ENCODE measurements at places on chromosomes 2 and 18. TPM values are rescaled to one million over a fixed set of nuclear protein-coding genes. Genes with fewer than 3 reads are reported as not detected.

The ZNF385B gene
- total RNA-seq, result 28.9 TPM

DNA sequence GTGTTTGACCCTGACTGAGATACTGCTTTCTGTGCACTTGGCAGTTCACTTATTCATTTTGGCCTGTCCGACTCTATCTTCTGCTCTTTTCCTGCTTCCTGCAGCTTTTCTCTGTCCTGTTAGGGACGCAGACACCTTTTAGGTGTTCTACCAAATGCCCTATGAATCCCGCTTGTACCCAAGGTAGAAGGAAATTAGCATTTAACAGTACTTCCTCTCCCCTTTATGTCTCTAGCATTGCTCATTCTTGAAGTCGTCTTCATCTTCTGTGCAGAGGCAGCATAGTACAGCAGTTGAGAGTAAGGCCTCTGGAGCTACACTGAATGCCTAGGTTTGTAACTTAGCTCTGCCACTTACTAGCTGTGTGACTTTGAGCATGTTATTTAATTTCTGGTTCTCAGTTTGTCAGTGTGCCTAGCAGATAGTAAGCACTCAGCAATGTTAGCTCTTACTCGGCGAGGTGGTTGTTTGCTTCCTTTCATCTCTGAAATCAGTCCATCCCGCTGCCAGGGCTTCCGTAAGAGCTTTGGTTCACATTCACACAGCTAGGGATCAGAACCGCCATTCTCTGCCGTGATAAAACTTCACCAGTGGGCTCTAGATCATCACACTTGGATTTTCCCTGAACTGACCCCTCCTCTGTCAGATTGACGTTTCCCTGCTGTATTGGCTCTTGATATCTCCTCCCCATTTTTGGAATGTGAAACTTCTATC lies 1.4 kb downstream of the CCT7 start:
- no peak for DNase-seq
- H3K27me3 ChIP-seq, result no peaks in the 10 kb centered on the region
- H3K4me1 ChIP-seq, result peaks cover 41% of the 10 kb centered on the region
- no peak overlapping the region for H3K27ac ChIP-seq
- H3K4me3 ChIP-seq, result peak overlapping the region; percentile 95
- H3K36me3 ChIP-seq, result no peaks in the 10 kb centered on the region

The ZC3H8 gene
- 6.5 TPM for total RNA-seq

GRCh38 chr2:231614559-231615057 lies 21.9 kb downstream of the TEX44 start:
- H3K4me1 ChIP-seq, result peaks cover 38% of the 10 kb centered on the region
- peak overlapping the region; percentile 99 for H3K27ac ChIP-seq
- peak overlapping the region; percentile 36 for H3K4me3 ChIP-seq

The GAL3ST2 gene
- 0.59 TPM for total RNA-seq

- no peak for DNase-seq
- H3K36me3 ChIP-seq, result no peaks in the 10 kb centered on the region
- no peaks in the 10 kb centered on the region for H3K27me3 ChIP-seq
- no peak overlapping the region for H3K27ac ChIP-seq
- H3K4me3 ChIP-seq, result no peak overlapping the region
These were observed 41.8 kb downstream of the CIB4 start for GRCh38 chr2:26599387-26599786.

- H3K36me3 ChIP-seq, result no peaks in the 10 kb centered on the region
- H3K4me1 ChIP-seq, result no peaks in the 10 kb centered on the region
- no peaks in the 10 kb centered on the region for H3K27me3 ChIP-seq
- DNase-seq, result no peak
- H3K4me3 ChIP-seq, result no peak overlapping the region
These were observed 1229.1 kb upstream of the ACVR2A start for GRCh38 chr2:146615778-146616177.

DNA sequence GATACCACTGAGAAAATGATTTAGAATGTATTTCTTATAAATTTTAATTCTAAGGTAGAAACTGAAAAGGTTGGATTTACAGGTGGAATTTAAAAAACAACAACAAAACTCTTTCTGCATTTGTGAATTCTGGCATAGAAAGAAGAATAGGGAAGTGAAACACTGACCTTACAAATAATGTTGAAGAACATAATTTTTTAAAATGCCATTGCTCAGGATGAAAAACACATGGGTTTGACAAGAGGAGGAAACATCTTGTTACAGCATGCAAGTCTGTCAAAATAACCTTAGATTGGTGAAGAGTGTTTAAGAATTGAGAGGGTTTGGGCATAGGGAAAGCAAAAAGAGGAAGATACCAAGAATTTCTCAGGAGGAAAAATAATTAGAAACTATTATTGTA lies 184.3 kb downstream of the UBE2E3 start:
- H3K4me3 ChIP-seq, result no peak overlapping the region
- no peak overlapping the region for H3K27ac ChIP-seq
- no peaks in the 10 kb centered on the region for H3K27me3 ChIP-seq
- no peaks in the 10 kb centered on the region for H3K36me3 ChIP-seq

DNA sequence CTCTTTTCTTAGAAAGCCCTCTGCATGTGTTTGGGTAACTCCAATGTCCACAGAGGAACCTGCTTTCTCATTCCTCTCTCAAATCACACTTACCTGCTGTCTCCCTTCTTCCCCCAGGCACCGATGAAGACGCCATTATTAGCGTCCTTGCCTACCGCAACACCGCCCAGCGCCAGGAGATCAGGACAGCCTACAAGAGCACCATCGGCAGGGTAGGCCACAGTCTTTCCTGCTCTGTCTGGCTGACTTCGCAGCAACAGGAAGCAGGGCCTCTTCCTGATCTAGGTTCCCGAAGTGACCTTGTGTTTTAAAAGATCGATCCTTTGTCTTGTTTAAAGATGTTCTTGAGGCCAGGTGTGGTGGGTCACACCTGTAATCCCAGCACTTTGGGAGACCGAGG lies 25.0 kb upstream of the GMCL1 start:
- H3K4me3 ChIP-seq, result no peak overlapping the region
- no peaks in the 10 kb centered on the region for H3K27me3 ChIP-seq
- no peak for DNase-seq
- H3K27ac ChIP-seq, result no peak overlapping the region
- H3K36me3 ChIP-seq, result peaks cover 18% of the 10 kb centered on the region

GRCh38 chr2:37544591-37545031 lies 126.8 kb downstream of the CDC42EP3 start:
- no peak for DNase-seq
- H3K27ac ChIP-seq, result no peak overlapping the region
- H3K27me3 ChIP-seq, result no peaks in the 10 kb centered on the region
- H3K36me3 ChIP-seq, result no peaks in the 10 kb centered on the region

DNA sequence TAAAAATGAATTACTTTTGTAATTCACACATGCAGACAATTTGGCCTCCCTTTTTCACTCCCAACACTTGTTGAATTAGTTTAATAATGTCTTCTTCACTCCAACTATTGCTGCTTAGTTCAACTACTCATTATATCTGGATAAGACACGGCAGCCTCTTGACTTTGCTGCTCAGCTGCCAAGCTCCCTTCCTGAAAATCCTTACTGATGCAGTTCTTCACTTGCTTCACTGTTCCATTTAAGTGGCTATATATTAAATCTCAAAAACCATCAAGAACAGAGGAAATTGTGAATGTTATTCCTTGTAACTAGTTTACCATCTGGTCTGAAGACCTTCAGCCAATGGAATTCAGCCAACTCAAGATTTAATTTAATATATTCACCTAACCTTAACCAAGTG lies 127.1 kb downstream of the NCOA1 start:
- H3K4me1 ChIP-seq, result peaks cover 6% of the 10 kb centered on the region
- DNase-seq, result no peak
- no peak overlapping the region for H3K4me3 ChIP-seq
- H3K36me3 ChIP-seq, result no peaks in the 10 kb centered on the region
- H3K27ac ChIP-seq, result no peak overlapping the region

The CRYBA2 gene
- total RNA-seq, result not detected

- no peak for DNase-seq
- no peaks in the 10 kb centered on the region for H3K27me3 ChIP-seq
- H3K36me3 ChIP-seq, result no peaks in the 10 kb centered on the region
- no peak overlapping the region for H3K4me3 ChIP-seq
- no peaks in the 10 kb centered on the region for H3K4me1 ChIP-seq
These were observed 52.0 kb downstream of the LRATD1 start for GRCh38 chr2:14684516-14684915.
